Kasumi-1 (cell line): ENCODE measurements at places on chromosomes 1 and 21.

DNA sequence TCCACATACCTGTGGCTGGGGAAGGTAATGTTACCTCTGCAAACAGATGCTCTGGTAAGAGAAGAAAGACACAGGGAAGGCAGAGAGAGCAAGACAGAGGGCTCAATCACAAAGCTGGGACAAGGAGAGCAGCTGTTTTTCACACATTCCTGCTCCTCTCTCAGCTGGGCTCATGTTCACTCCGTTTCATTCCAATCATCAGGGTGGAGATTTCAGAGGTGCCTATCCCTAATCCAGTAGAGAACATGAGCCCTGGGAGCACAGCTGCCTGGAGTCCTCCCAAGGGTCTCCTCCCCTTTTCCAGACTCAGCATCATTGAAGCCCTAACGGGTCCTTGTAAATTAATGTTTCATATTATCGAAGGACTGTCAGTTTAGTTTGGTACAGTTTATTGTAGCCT, 19.4 kb downstream of the GADD45A start:
- DNase-seq, result no peak

- no peak for DNase-seq
Measured at GRCh38 chr21:43995521-43996105, 16.5 kb upstream of the TRAPPC10 start.

- DNase-seq, result no peak
Measured at GRCh38 chr1:2882966-2883696, 81.6 kb upstream of the TTC34 start.

DNA sequence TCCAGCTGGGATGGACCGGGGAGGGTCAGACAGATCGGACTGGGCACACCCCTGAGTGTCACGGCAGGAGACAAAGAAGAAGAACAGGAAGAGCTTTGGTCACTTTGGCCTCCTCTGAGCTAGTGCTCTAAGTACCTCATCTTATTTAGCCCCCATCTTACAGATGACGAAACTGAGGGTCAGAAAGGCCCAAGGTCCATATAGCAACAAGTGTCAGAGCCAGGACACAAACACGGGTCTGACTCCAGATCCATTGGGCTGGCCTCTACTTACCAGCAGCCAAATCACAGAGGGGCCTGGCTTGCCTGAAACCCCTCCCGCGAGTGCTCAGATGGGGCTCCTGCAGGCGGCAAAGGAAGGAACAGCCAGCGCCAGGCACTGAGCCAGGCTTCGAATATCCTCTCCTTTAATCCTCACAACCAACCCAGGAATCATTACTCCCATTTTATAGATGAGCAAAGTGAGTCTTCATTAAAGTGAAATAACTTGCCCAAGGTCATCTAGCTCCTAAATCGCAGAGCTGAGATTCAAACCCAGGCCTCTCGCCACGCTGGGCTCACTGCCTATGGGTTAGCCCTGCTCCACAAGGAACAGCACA, 25.7 kb upstream of the SELENON start:
- DNase-seq, result no peak

- DNase-seq, result no peak
Measured at GRCh38 chr1:163866564-163866963, 544.8 kb downstream of the NUF2 start.

- DNase-seq, result peak; percentile 29
Measured at GRCh38 chr1:51776408-51776807, 102.1 kb downstream of the NRDC start.

DNA sequence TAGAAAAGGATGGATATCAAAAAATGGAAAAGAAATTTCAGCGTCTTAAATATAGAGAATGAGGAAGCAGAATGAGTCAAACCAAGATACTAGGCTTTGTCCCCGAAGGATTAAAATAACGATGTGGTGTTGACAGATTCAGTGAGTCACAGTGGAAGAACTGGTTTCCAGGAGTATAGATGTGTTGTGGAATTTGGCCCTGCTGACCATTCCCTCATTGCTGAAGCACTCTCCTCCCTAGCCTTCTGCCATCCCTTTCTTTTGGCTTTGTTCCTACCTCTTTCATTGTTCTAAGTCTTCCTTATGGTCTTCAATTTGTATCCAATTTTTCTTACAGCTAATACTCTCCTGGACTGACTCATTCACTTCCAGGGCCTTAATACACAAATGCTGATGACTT, 23.1 kb upstream of the USP25 start:
- peak; percentile 4 for DNase-seq

- DNase-seq, result no peak
Measured at GRCh38 chr1:147878022-147878421, 24.6 kb upstream of the GJA8 start.

DNA sequence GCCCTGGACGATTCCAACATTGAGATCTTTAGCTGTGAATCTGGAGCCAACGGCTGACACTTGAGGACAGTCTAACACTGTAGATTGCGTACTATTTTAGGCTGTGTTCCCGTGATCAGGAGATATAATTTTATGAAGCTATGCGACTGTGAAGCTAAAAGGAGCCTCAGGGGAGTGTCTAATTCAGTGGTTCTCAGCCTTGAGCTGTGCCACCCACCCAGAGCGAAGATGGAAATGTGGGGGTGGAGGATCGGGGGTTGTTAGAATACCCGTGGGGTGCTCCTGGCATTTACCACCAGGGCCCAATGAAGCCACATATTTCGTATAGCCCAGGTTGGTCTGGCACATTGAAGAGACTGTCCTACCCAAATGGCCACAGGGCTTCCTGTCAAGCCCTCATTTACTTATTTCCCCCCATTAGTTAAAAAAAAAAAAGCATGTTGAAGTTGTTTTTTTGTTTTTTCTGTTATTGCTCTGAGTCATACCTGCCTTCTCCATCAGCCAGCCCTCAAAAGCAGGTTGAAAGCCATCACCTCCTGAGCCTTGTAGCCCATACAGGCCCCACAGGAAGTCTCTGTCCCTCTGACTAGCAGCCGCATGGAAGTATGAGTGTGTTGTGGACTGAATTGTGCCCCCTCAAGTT, 141.7 kb downstream of the GALNT2 start:
- DNase-seq, result no peak

- DNase-seq, result no peak
Measured at GRCh38 chr1:78619803-78620579, at the start of gene IFI44L. TSS of gene IFI44L (plus strand) at chr1:78620448. CDS start at chr1:78627916, 7,468 bp downstream.

DNA sequence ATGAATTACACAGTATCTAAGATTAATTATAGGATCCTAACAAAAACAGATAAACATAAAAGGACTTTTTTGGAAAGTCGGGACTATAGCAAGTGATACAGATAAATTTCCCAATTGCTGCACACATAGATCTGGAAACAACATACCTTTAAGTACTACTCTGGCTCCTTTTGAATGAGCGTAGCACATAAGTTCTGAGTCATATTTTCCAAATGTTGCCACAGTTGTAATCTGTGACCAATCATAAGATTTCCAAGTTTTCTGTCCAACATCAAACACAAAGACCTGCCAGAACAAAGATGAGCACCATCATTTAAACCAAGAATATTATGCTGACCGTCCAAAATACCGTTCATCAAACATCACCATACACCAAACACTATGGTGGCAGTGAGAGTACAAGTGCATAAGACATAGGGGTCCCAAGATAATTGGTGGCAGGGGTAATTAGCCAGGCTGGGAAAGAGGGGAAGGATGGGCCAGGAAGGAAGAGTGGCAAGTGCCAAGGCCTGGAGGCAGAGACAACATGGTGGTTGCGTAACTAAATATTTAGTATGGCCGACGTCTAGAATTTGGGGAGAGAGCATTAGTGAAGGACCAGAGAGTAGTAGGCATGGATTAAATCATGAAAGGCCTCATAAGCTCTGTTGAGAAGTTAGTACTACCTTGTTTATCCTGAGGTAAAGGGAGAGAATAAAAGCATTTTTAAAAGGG, 3.6 kb downstream of the CTBS start:
- DNase-seq, result no peak

GRCh38 chr1:6464514-6464836, 1.5 kb downstream of the TNFRSF25 start:
- no peak for DNase-seq

DNA sequence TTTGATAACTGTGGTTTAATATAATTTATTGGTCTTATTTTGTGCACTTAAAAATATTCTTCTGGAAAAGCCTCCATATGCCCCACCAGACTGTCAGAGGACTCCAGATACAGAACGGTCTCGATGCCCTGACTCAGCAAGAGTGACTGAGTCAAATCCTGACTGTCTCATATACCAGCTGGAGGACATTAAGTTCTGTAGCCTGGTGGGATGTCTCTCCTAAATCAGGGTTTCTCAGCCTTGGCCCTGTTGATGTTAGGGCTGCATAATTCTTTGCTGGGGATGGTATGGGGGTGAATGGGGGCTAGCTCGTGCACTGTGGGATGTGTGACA, 67.7 kb upstream of the TLR5 start:
- DNase-seq, result no peak

DNA sequence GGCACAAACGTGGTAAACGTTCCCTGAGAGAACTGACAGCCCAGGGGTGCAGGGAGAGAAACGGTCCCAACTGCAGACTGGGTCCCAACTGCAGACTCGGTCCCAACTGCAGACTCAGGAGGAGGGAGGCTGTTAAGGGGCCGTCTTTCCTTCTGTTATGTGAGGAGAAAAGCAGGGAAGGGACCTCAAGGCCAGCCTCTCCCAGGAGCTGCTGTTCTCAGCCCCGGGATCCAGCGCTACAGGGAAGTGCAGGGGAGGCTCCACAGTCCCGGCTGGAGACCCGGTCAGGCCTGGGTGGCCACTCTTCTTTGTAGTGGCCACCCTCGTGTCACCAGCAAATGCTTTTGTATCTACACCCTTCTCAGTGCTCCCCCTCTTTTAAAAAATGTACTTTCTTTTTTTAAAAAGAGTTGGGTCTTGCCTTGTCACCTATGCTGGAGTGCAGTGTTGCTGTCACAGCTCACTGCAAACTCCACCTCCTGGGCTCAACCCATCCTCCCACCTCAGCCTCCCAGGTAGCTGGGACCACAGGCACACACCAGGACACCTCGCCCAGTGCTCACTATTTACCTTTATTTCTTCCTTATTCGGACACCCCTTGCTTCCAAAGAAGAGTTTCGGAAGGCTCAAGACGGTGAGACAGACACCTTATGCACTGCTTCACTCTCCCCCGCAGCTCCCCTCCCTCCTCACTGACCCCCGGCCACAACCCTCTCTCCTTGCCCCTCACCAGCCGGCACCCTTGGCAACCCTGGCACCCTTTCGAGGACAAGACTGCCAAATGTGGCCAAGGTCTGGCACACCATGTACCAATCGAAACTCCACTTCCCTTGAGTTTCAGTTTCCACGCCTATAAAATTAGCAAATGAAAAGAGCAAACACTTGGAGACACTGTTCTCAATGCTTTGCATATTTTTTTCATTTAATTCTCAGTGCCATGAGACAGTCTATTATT, 21.8 kb downstream of the CAPN2 start:
- no peak for DNase-seq

- no peak for DNase-seq
Measured at GRCh38 chr1:224498574-224499170, 64.1 kb upstream of the WDR26 start.

DNA sequence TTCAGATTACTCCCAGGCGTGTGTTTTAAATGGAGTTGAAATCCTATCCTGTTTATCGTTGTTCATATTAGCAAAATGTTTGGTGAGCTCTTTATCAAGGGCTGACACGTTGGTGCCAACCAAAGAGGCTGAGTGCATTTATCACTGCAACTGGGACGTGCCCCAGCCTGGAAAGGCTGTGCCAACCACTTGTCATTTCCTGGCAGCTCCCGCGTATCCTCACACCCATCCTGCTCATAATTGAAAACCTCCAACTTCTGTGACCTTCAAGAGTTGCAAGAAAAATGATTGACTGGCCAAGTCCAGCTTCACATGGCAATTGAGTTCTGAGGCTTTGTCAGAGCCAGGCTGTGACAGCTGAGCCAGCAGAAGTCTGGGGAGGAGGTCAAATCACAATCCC, 43.7 kb upstream of the KCNA3 start:
- DNase-seq, result no peak

GRCh38 chr21:45905196-45905595, 76.4 kb upstream of the COL6A1 start:
- no peak for DNase-seq

DNA sequence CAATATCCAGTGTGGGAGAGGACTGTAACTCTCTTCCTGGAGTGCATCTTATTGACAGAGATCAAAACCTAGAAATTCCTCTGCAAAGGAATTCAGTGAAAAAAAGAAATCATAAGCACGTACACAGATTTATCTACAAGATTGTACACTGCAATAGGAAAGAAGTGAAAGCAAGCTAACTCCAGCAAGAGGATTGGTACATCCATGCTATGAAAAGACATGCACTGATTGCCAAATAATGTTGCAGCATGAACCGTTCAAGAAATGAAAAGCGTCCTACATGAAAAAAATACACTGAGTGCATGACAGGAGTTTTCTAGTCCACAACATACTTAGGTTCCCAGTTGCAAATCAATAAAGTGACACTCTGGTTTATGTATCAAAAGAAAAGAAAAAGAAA, 1.9 kb upstream of the MGST3 start:
- DNase-seq, result no peak

- DNase-seq, result no peak
Measured at GRCh38 chr1:203300441-203301330, 4.6 kb upstream of the BTG2 start.

- peak; percentile 16 for DNase-seq
Measured at GRCh38 chr1:68358439-68358838, 91.3 kb downstream of the RPE65 start.

- no peak for DNase-seq
Measured at GRCh38 chr1:170670802-170671628, 7.1 kb downstream of the PRRX1 start.

DNA sequence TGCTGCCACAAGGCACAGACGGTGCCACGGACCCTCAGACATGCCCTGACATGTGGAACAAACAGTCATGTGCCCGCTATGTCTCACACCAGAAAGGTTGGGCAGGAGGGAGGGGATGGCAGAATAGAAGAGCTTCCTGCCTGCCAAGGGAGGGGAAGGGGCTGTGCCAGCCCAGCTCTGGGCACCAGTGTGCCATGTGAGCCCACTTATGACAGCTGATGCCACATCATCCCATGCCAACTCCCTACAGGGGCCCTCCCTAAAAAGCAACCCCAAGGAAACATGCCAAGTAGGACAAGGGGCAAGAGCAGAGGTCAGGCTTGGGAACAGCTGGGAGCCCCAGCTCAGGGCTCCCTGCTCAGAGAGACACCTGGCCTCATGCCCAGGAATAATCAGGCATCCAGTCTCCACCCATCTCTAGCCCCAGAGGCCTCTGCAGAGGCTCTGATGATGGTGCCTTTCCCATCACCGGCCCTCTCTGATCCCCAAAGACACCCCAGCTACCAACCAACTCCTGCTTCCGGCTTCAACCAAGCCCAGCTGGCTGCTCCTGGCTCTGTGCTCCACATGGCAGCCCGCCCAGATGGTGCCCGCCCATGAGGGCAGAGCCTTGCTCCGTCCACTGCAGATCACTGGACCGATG, 10.3 kb downstream of the ADGRB2 start:
- no peak for DNase-seq

- DNase-seq, result no peak
Measured at GRCh38 chr1:19606817-19607642, 37.1 kb upstream of the NBL1 start.

- DNase-seq, result peak; percentile 60
Measured at GRCh38 chr1:248841702-248842395, 3.8 kb downstream of the ZNF672 start.
